ENCODE measurements at places on chromosomes 3 and 15.

DNA sequence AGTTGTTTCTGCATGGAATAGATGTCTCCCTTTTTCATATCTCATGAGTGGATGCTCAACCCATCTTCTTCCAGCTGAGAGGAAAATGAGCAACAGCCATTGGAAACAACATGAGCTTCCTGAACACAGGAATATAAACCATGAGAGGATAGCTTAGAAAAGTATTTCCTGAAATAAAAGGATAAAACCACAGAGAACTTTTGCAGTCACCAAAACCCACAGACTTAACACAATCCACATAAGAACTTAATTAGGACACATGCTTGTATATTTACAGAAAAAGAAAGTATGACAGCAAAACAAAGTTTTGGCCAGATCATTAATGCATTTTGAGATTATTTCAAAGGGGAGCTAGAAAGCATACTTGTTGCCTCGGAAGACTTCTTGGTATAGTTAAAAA is 180.5 kb upstream of the RASGRP1 start:
- no peak for DNase-seq

DNA sequence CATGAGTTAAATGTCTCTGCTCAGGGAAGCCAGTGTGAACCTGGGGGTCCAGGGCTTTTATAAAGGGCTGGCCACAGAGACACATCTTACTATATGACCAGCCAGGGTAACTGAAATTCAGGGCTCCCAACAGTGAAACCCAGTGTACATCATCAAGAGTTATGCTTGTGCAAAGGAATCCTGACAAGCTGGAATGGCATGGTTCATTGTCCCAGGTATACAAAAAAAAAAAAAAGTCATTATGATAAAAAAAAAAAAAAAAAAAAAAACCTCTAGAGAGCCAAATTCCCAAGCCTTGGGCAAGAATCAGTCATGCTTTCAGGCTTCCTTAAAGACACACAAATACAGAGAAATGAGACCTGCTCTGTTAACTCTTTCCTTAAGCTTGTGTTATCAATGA is 452.0 kb downstream of the GABRG3 start:
- no peak for DNase-seq

- DNase-seq, result no peak
Observed at GRCh38 chr3:35383216-35383615, 256.1 kb upstream of the ARPP21 start.

DNA sequence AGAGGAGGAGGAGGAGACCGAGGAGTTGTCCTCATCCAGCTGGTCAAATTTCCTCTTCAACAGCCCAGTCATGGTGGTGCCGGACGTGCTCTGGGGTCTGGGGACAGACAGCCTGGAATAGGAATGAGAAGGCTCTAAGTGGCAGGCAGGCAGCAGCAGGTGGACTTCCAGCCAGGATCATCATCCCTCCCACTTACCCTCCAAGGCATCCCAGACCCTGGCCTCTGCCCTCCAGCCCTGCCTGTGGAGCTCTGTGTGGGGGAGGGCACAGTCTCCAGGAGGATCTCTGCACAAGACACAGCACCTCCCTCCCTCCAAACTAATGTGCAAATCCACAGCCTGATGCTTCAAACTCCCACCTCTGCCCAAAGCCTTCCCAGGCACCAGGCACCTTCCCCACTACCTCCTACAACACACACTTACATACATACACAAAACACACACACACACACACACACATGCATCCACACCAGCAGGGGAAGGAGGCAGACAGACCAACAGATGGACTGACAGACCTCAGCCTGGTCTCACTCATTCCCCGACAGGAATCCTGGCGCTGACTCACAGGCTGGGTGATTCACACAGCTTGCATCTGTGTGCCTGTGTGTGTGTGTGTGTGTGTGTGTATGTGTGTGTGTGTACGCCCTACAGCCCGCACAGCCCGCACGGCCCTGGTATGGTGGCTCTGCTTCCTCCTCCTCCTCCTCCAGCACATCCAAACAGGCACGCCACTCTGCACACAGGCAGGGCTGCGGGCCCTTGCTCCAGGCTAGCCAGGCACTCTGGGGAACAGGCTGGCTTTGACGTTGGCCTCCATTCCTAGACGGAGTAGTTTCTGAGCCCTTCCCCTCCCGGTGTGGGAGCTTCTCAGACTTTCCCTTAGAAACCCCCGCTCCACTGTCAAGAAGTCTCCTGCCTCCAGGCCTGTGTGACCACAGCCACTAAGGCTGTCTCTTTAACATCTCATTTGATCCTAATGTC is 6.5 kb downstream of the CSRNP1 start:
- DNase-seq, result peak; percentile 27

- DNase-seq, result no peak
Observed at GRCh38 chr3:112875561-112875960, 28.9 kb upstream of the CD200R1L start.
